ENCODE measurements at places on chromosomes 4 and X. TPM values are rescaled to one million over a fixed set of nuclear protein-coding genes. Genes with fewer than 3 reads are reported as not detected.
A peak's percentile ranks its signal among the peaks of the same experiment; 100 is the strongest.

- DNase-seq, result no peak
Observed at GRCh38 chr4:37872310-37872988, 18.4 kb upstream of the TBC1D1 start.

DNA sequence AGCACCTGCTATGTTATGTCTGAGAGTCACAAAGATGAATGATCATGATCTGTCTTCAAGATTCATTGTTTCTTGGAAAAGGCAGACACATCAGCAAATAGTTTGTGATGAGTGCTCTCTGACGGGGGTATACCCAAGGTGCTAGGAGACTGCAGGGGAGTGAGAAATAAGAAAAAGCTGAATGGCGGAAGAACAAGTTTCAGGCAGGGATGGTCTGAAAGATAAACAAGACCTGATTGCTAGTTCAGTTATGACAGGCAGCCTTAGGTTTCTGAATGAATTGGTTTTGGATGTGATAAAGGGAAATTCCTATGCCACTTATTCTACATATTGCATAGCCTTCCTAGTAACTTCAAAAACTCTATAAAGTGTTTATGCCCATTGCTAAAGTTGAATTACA lies 327.0 kb upstream of the DKK2 start:
- DNase-seq, result no peak

TLR3 gene
- 11.4 TPM for polyA plus RNA-seq

DNA sequence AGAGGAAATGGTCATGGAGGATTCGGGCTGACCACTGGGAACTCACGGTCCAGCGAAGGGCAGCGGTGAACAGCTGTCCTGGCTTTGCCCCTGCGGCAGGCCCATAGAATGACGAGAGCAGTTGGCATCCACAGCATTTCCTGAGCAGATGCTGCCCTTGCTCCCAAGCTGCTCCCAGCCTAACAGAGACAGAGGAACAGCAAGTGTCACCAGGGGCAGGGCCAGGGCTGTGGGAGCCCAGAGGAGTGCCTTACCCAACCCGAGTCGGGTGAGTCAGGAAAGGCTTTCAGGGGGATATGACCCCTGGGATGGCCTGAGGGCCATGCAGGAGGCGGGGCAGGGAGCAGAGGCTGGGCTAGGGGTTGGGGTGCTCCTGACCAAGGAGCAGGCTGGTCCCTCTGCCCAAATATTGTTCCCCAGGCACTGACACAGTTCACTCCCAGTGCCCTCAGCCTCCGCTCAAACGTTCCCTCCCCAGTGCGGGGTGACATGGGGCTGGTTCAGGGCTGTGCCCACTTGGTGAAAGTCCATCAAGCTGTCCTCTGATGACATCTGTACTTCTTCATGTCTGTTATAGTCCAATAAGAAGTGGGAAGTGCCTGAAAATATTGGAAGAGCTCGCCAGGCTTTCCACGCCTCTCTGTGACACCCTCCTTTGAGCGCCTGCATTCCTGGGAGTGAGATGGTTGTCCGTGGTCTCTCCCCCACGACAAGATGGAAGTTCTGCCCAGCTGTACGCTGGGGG lies 64.7 kb upstream of the GPR78 start:
- DNase-seq, result no peak

SATL1 gene
- polyA plus RNA-seq, result 0.60 TPM

GRCh38 chrX:137651647-137652046 lies 85.7 kb downstream of the ZIC3 start:
- DNase-seq, result no peak

GRCh38 chr4:71270901-71271300 lies 67.9 kb upstream of the SLC4A4 start:
- peak; percentile 15 for DNase-seq

GRCh38 chr4:8817813-8818062 lies 53.9 kb downstream of the HMX1 start:
- no peak for DNase-seq

DNA sequence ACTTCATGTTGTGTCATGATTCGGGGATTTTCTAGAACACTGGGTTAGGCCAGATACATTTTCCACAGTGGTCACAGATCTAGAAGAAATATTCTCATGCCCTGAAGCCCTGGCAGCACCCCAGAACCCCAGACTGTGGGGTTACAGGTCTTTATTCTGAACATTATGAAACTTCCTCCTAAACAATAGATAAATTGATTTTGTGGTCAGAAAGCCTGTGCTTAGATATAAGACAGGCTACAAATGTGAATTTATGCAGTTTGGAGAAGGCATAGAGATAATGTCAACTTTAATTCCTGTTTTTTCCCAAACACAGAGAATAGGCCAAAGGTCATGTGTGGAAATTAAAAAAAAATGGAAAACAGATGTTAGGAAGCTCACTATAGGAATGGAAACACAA lies 492.9 kb downstream of the SPRY1 start:
- no peak for DNase-seq

BTK gene
- 3.0 TPM for polyA plus RNA-seq

DNA sequence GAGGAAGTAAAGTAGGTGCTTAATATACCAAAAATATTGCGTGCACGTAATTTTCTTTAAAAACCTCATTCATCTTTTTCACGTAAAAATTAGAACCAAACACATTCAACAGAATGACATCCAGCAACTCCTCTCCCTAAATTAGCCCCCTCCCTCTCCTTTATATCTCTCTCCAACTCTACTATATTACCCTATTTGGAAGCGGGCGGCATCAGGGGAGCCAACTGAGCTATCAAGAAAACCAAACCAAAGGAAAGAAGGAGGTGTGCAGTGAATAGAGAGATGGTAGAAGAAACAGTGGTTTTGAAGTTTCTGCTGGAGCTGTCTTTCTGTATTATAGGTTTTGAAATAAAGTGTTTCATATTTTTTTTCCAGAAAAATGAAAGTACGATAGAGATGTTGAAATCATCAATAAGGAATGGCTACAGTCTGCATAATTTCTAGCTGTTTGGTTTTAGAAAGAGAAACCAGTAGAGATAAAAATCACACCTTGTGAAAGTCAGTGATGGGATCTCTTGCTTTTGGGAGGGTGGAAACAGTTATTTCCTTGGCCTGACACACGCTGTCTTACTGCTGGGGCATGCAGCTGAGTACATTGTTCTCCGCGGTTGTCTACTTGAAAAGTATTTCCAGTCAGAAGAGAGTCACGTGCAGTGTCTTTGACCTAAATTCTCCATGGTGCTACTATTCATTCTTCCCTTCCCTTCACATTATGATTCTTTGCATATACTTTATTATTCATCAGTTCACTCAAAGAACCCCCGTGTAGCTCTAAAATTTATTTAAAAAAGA lies 94.1 kb upstream of the WDR17 start:
- no peak for DNase-seq

DNA sequence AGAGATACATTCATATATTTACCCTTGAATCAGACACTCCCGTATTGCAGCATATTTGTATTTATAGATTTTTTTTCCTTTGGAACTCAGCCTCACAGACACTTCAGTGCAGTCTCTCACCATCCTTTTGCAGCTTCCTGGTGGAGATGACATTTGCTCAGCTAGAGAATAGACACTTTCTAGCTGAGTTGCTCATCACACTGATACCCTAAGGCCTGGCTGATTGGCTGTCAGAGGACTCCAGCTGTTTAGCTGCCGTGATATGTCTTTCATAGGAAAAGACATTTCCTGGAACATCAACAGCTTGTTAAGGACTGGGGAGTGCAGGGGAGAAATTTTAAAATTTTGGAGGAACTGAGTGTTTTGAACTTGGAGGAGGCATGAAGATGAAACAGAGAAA lies 429.6 kb downstream of the SMARCA1 start:
- DNase-seq, result no peak

DNA sequence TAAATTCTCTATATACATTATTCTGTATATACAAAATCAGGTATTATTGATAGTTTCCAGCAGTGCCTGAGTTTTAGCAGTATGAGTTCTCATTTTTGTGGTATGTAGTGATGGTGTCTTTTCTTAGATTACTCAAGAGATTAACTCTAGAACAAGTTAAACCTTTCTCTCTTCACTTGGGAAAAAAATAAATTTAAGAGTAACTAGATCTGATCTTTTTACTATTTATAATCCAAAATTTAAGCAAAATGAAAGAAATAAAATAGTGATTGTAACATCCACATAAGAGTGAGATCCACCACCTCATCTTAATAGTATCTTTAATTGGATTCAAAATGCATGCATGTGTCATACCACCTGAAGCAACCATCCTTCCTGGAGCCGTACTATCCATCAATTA lies 124.1 kb upstream of the DDX3X start:
- no peak for DNase-seq

RRH gene
- polyA plus RNA-seq, result 0.94 TPM

GRCh38 chr4:160026721-160027120 lies 923.8 kb downstream of the RAPGEF2 start:
- no peak for DNase-seq

GRCh38 chr4:31545755-31546154 lies 825.6 kb downstream of the PCDH7 start:
- DNase-seq, result no peak

- no peak for DNase-seq
Observed at GRCh38 chr4:98610926-98611676, 47.3 kb downstream of the TSPAN5 start.

- DNase-seq, result no peak
Observed at GRCh38 chr4:159071969-159072765, 30.7 kb upstream of the RAPGEF2 start.

PABPC1L2A gene
- polyA plus RNA-seq, result not detected

POU3F4 gene
- 9.0 TPM for polyA plus RNA-seq

- no peak for DNase-seq
Observed at GRCh38 chr4:101871962-101872676, 81.6 kb downstream of the BANK1 start.

CSAG3 gene
- not detected for polyA plus RNA-seq

DNA sequence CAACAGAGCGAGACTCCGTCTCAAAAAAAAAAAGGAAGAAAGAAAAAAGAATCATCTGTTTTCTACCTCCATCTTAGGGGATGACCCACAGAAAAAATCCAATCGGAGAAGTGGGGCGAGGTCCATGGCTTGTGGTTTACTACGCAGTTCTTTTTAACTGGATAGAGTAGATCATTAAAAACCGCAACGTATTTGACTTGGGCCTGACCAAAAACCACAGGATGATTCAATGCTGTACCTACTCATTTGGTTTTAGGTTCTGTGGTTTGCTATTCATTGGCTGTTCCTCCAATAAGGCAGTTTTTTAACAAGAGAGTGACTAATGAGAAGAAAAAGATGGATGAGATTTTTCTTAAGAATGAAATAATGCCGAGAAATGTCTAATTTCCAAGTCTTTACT lies 83.7 kb downstream of the FREM3 start:
- no peak for DNase-seq

DNA sequence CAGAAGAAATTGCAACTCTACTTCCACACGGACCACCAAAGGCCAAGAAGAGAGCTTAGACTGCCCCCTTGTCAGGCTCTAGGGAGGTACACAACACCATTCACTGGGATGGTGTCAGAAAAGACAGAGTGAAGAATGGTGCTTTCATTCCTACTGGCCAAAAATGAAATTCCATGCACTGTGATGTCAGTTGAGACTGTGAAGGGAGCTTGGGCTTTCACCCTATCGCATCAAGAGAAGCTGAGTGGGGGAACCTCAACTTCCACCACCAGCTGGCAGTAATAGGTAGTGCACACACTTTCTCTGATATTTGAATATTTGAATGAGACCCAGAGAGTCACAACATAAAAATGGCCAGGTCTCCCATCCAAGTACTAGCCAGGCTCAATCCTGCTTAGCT lies 65.9 kb downstream of the ZNF711 start:
- no peak for DNase-seq

DNA sequence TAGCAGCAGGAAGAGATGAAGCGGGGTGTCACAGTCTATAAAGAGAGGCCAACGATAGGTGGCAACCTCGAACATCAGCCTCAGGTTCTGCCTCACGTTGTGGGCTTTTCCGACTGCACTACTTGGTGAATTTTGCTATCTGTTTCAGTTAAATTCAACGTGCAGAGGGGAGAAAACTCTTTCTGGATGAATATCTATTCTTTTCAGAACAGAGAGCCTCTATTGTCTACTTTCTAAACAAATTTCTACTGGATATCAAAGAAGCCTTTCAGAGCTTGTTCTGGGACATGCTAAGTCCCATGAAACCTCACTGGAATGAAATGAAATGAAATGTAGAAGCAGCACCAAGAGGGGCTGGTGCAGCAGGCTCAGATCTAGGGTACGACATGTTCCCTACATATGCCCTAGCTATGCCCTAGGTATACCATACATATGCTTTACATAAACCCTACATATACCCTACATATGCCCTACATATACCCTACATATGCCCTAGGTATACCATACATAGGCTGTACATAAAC lies 116.5 kb upstream of the TRIM2 start:
- DNase-seq, result no peak

GRCh38 chr4:21290562-21290961 lies 590.3 kb downstream of the PACRGL start:
- no peak for DNase-seq

PAK3 gene
- 6.1 TPM for polyA plus RNA-seq

- DNase-seq, result no peak
Observed at GRCh38 chr4:117137145-117137544, 51.8 kb upstream of the TRAM1L1 start.

GRCh38 chr4:7384003-7384928 lies 50.5 kb downstream of the PSAPL1 start:
- no peak for DNase-seq

GAGE12J gene
- polyA plus RNA-seq, result not detected

ASMT gene
- polyA plus RNA-seq, result 0.53 TPM

DNA sequence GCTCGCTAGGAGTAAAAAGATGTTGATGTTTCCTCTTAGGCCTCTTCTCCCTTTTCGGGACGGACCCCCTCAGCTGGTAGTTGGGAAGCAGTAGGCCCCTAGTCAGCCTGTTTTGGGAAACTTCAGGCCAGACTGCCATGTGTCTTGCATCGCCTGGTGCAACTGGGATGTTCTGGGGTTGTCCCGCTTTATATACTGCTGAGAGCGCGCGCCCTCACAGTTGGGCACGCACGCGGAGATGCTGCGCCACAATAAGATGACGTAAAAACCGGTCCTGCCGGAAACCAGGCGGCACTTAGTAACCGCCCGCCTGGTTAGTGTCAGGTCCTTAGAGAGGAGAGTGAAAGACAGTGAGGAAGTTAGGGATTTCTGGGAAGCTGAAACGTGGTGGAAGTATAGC lies 231.3 kb upstream of the CT83 start:
- no peak for DNase-seq

QDPR gene
- polyA plus RNA-seq, result 65.3 TPM

ARHGAP24 gene
- 106 TPM for polyA plus RNA-seq

DNA sequence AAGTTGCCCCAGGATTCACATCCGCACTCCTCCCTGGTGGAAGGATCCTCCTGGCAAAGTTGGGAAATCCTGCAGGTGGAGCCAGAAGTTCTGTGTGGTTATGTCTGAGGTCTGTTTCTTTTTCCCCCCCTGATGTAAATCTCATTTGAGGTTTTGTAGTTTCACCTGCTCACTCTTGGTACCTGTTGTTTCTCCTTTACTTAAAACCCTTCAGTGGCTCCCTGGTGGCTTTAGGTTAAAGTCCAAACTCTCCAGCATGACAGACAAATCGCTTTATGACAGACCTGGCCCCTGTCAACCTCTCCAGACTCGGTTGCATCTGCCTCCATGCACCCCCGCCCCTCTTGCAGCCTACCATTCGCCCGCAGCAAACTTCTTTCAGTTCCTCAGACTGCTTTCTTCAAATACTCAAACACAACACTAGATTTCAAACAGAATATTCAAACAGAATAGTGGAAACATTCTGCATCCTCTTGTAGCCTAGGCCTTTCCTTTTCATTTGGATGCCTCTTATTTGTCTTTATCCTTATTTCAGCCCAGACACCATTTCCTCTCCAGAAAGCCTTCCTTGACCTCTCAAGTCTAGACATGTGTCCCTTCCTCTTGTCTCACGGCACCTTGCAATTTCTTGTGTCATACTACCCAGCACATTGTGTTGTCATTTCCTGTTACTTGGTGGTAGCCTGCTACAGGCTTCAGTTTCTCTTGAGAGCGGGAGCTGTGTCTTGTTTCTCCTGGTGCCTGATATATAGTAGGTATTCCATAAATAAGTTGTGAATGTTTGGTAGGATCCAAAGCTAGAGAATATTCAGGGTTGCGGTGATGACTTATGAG lies 24.8 kb downstream of the IL13RA1 start:
- DNase-seq, result no peak
